ENCODE measurements at places on chromosomes 16 and 17.
A peak's percentile ranks its signal among the peaks of the same experiment; 100 is the strongest.

- no peak for DNase-seq
These were observed at the start of gene FSCN2 for GRCh38 chr17:81527591-81528383. Gene FSCN2, plus strand, starts transcription at chr17:81528377. Its CDS starts 155 bp downstream, at chr17:81528532.

DNA sequence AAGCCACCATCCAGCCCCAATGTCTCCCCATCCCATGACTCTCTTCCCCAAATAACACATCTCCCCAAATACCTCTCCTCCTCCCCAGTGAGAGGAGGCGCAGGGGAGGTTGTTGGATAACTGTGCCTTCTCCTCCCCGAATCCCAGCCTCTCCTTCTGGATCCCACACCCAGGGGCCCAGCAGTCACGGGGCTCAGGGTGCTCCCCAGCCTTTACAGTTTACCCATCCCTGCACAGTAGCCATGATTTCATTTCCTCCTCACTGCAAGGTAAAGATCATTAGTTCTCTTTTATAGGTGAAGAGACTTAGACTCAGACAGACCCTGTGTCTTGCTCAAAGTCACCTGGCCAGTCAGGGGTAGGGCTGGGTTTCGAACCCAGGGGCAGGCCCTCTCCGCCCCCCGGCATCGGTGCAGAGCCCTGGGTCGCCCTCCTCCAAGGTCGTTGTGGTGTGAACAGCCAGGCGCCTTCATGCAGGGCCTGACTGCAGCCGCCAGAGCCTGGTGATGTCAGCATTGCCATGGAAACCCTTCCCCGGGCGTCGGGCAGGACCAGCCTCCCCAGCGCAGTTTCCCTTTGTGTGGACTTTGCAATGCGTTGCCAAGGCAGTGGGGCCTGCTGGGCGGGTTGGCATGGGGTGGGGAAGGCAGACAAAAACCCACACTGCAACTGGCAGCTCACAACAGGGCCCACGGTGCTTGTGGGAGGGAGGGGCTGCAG is 53.3 kb upstream of the TOB1 start:
- no peak for DNase-seq

DNA sequence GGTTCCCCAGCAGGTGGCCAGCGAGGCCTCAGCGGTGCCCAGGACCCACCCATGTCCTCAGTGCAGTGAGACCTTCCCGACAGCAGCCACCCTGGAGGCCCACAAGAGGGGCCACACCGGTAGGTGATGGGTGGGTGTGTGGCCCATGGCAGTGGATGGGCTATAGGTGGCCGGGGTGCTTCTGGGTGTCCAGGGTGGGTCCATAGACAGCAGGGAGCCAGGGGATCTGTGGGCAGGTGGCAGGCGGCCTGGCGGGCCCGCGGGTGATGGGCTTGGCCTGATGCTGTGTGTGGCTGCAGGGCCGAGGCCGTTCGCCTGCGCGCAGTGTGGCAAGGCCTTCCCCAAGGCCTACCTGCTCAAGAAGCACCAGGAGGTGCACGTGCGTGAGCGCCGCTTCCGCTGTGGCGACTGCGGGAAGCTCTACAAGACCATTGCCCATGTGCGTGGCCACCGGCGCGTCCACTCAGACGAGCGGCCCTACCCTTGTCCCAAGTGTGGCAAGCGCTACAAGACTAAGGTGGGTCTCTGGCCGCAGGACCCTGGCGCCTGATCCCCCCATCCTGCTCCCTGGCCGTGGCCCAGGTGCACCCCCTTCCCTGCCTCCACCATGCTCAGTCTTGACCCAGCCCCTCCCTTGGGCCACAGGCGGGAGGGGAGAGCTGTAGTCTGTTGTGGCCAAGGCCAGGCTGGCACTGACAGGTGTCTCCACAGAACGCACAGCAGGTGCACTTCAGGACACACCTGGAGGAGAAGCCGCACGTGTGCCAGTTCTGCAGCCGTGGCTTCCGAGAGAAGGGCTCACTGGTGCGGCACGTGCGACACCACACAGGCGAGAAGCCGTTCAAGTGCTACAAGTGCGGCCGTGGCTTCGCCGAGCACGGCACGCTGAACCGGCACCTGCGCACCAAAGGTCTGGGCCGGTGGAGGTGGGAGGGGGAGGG is 2.1 kb upstream of the DNASE1L2 start:
- DNase-seq, result no peak

DNA sequence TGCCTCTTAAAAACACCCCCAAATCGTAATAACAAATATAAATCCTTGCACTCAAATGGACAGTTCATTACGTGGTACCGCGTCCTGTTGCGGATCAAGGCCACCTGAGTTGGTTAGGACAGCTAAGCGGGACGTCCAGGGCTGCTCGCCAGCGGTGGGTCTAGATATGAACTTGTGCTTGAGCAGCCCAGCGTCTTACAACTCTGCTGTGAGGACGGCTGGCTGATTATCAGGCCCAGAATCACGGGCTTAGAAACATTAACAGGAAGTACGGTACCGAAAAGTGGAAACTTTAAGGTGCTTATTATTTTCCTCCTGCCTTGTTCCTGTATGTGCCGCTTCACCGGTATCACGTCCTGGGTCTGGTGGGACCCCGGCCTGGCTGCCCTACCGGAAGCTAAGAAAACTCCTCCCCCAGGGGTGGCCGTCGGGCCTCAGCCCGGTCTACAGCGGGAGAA is 832 bp upstream of the SRRM2 start:
- DNase-seq, result peak; percentile 60

- DNase-seq, result no peak
These were observed 5.2 kb downstream of the AHSP start for GRCh38 chr16:31532896-31533295.

- DNase-seq, result no peak
These were observed 42.8 kb downstream of the TNFRSF13B start for GRCh38 chr17:16929035-16929680.

DNA sequence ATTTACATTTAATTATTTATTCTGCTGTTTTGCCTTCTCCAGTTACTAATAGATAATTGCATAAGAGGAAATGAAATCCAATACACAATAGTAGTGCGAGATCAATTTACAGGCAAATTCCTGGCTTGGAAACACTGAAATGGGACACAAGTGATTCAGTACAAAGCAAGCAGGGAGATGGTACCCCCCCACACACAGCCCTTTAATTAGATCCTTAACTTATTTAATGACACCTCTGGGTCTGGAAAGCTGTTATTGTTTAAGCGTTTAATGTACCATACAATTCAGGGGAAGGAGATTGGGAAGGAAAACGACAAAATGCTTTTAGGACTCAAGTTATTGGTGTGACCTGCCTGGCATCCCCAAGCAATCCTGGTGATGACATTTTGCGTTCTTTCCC is 318.2 kb downstream of the NPIPA8 start:
- DNase-seq, result no peak

GRCh38 chr17:44197980-44198720 is 1.5 kb downstream of the ATXN7L3 start:
- DNase-seq, result no peak

GRCh38 chr16:57617604-57618111 is 10.8 kb upstream of the ADGRG1 start:
- peak; percentile 37 for DNase-seq

DNA sequence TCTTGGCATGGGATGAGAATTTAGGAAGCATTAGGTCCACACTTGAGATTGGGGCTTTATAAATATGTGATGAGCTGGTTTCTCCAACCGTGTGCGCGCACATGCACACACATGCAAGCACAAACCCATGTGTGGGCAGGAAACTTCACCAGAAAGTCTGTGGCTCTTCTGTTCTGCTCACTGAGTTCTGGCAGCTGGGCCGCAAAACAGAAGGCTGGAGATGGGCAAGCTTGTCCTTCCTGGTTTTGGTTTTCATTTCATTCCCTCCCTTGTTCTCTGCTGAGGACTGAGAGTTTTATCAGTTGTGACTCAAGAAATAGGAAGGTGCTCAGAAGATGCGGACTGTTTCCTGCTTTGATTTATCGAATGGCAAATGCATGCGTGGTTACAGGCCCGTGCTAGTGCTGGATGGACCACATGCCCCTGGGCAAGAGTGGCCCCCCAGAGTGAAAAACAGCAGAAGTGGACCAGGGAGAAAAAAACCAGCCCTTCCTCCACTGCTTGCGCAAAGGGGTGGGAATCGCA is 14.1 kb downstream of the MAP3K14 start:
- DNase-seq, result no peak

DNA sequence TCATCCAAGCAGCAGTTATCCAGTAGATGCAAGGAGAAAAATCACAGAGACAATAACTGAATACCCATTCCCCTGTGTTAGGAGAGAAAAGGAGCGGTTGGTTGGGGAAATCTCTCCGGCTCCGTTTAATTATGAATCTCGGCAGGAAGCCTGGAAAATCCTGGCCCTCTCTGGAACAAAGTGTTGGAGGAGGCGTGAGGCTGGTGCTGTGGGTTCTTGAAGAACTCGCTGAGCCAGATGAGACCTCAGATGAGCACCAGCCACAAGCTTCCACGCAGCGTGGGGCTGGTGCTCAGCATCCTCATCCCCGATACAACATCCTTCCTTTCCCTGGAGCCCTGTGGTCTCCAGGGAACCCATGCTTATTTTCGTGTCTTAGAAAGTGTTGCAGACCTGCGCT is 39.7 kb downstream of the CACNG4 start:
- DNase-seq, result no peak

- no peak for DNase-seq
These were observed 656 bp upstream of the GEMIN4 start for GRCh38 chr17:752620-753219.

DNA sequence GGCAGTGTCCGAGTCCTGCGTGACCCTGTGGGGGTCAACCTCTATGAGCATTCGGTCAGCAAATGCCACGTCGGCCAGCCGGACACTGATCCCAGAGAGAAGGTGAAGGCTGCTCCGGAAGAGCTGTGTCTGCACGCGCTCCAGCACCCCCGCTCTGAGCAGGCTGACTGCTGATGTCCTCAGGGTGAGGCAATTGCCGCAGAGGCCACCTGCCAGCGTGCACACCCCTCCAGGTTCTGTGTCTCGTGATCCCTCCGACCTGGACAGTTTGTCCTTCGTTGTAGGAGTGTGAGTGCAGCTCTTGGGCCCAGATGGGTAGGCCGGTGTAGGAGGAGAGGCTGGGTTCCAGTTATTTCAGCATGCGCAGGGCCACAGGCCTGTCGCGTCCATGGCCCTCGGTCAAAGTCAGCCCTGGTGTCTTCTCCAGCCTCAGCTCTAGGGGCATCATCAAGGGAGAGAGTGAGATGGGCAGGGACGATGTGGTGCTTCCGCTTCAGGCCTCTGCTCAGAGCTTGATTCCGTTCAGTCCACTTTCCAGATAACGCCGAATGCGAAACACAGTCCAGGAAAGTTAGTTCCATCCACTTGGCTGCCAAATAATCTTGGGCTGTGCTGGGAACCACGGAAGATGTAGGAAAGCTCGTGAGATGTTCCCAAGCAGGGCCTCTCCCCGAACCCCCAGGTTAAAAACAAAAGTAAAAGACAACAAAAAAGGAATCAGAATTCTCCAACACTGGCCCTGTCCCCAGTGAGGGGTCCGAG is 15.1 kb upstream of the NCBP3 start:
- DNase-seq, result no peak

DNA sequence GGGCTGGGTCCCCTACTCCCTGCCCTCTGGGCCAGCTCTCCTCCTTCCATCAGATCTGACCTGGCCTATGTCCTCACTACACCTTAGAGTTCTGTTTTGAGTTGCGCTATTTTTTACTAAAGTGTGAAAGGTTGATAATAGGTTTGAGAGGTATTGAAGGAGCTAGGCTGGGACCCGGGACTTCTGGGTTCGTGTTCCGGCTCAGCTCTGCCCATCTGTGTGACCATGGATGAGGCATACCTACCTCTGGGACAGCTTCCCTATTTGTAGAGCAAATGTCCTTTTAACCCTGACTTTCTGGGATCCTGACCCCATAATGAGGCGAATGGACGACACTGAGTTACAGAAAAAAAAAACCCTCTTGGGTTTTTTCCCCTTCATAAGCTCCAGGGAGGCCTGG is 36.0 kb downstream of the IL21R start:
- no peak for DNase-seq

- DNase-seq, result peak; percentile 85
These were observed 889 bp upstream of the ZNF423 start for GRCh38 chr16:49856672-49857330.

DNA sequence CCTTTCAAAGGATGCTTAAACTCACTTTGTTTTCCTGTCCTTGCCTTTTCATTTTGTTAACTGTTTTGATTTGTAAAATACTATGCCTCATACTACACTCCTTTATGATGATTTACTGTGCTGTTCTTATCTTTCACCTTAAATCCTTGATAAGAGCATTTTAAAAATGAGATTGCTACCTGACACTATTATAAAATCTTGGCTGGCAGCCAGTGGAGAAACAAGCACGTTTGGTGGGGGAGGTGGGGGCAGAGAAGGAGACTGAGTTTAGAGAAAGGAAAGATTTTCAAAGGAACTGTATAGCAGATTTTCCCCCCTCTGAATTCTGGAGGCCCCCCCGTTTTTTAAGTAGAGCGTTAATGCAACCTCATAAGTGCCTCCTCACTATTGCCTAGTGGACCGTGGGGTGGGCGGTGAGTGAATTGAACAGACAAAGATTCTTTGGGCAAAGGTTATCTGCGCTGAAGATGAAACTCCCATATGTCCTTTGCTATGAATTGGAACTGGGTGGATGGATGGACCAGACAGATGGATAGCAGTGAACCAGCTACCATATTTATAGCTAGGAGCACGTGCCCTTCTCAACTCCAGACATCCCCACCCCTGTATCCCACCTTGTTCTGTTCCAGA is 200.2 kb downstream of the CCDC182 start:
- DNase-seq, result no peak

- DNase-seq, result peak; percentile 76
These were observed at the start of gene ARHGAP27 for GRCh38 chr17:45432405-45433158. Gene ARHGAP27, minus strand, starts transcription at chr17:45432870. Its CDS starts 2,591 bp downstream, at chr17:45430279.

DNA sequence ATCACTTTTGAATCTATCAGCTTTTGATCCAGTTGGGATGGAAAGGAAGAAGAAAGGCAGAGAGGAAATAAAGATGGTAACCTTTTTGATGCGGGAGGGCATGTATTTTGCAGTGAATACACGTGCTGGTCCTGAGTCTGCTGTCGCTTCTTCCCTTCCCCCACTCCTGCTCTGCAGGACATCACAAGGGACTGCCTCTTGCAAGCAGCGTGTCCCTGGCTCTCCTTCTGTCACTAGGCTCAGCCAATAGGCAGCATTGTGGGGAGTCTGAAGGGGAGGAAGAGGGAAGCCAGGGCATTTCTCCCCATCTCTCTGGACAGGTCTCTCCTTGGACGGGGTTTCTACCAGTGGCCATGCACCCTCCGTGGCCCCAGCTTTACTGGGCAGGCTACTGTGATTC is 15.7 kb upstream of the WFDC1 start:
- no peak for DNase-seq

DNA sequence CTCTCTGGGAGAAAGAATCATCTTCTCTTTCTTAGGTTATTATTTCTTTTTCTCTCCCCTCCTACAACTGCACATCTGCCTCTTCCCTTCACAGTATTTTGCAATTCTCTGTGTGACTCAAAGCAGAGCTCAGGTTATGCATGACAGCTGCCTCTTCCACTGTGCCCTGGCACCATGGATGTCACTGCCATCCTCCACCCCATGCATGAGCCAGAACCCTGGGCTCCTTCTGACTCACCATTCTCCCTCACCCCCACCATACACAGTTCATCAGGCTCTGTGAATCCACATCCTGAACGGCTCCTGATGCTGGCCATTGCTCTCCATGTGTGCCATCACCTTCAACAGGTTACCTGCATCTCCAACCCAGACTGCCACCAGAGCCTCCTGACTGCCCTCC is 23.9 kb downstream of the CA10 start:
- no peak for DNase-seq

GRCh38 chr17:31882571-31882970 is 18.9 kb downstream of the UTP6 start:
- no peak for DNase-seq

- DNase-seq, result no peak
These were observed 13.6 kb downstream of the ACLY start for GRCh38 chr17:41905172-41905571.

Measured in H1 (cell line).